ENCODE measurements at places on chromosomes 11 and 22.
A peak's percentile ranks its signal among the peaks of the same experiment; 100 is the strongest.

DNA sequence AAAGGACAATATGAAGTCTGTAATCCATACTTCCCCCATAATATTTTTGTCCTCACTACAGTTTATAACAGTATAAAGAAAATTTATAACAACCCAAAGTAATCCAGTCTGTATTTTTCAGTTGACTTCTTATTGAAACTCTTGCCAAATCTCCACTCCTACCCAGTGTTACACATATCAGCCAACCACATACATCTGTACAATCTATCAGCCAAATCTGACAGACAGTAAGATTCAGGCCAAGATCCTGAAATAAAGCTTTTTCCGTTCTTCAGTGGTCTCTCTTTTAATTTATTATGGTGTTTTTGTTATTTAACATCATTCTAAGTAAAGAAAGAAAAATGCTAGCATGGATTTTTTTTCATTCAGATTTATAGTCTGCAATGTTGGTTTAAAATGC lies 2370.9 kb upstream of the RAG2 start:
- no peak for DNase-seq

- DNase-seq, result no peak
Measured at GRCh38 chr11:5550440-5551095, 2.2 kb upstream of the OR52H1 start.

DNA sequence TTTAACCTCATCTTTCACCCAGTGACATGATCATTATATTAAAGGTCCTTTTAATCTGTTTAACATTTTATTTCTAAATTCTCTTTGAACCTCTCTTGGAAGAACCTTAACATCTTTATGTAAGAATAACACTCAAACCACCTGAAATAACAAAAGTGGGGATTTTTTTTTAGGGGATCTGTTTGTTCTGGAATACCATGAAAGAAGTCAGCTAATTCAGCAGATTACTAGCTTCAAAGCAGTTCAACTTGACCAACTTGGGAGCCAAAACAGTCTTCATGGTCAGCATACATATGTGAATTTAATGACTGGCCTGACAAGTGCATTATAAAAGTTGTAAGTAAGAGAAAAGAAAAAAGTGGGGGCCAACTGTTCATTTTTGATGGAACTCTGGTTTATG lies 52.3 kb downstream of the CCDC34 start:
- DNase-seq, result no peak

DNA sequence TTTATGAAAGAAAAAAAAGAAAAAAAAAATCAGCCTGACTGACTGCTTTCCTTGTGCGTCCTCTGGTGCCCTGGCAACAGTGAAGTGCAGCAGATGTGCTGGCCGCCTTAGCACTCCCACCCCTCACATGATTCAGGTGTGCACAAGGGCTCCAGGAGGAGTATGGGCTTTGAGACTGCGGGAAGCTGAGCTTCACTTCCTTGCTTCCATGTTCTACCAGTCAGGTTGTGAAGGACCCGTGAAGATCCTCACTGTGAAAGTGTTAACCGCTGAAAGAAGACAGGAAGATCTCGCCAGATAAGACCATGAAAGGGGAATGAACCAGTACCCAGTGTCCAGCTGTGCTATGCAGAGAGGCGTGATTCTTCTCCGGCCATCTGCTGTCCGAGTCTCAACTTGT lies 48.2 kb downstream of the HIRA start:
- no peak for DNase-seq

DNA sequence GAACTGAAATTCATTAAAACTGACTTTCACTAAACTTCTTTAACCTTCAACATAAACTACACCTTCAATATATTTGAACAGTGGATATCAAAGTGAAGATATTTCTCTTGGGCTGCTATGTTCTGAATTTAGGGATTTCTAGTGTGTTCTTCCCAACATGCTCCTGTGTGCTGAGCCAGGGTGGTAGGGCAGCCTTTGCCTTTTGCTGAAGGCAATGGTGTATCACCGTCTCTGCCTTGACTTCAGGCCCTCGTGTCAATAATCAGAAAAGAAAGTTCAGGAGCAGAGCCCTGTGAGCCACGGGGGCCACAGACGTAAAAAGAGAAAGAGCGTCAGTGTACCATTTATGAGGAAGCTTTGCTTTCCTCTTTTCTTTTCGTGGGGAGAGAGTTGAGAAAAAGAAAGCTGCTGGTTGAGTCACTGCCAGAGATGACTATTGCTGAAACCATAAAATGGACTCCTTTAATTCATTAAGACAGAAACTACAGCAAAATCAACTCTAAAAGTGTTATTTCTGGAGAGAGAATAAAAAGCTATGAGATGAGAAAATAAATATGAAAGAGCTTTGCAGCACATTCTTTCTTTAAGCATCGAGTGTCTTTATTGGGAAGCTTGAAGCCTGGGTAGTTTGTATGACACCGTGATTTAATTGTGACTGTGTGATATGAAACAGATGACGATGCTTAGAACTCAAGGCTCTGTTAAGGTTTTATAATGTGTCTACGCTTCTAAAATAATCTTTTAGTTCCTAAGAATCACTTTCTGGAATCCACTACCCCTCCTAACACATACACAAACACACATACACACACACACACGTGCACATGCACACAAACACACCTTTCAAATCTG lies 271.8 kb upstream of the MTNR1B start:
- DNase-seq, result no peak

GRCh38 chr22:18077087-18077638 lies 627 bp upstream of the PEX26 start:
- no peak for DNase-seq

GRCh38 chr11:2428322-2428795 lies 16.0 kb downstream of the TRPM5 start:
- DNase-seq, result peak; percentile 94

DNA sequence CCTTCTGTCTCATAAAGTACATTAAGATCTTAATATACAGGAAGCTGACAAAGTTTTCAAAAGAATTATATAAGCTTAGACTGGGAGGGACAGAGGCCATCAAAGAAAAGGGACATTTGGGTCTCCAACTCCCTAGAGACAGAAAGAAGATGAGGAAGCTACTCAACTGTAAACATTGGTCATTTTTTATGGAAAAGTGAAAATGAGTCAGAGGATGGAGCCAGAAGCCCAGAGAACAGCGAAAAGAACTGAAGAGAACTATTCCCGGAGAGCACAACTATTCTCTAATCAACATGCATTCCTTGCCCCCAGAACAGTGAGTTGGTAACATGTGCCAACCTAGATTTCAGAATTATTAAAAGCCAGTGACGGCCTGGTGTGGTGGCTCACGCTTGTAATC lies 779.3 kb downstream of the DLG2 start:
- DNase-seq, result no peak

GRCh38 chr22:49632199-49633009 lies 195.3 kb downstream of the BRD1 start:
- peak; percentile 31 for DNase-seq

DNA sequence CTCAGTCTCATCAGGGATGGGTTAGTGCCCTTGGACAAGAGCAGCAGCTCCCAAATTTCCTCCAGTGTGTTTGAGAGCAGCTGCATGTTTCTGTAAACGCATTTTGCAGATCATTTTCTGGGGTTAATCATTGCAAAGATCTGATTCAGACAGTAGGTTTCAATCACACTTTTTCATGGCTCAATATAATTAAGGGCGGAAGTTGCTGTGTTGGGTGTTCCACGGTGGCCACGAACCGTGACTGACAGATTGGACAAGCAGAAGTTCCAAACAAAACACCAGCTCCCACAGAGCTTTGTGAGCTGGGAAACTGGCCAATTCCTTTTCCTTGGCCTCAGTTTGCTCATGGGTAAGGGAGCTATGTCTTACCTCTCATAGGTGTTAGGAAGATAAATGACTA lies 8.4 kb upstream of the RASSF10 start:
- no peak for DNase-seq

- DNase-seq, result no peak
Measured at GRCh38 chr11:7576726-7577290, 63.0 kb downstream of the PPFIBP2 start.

DNA sequence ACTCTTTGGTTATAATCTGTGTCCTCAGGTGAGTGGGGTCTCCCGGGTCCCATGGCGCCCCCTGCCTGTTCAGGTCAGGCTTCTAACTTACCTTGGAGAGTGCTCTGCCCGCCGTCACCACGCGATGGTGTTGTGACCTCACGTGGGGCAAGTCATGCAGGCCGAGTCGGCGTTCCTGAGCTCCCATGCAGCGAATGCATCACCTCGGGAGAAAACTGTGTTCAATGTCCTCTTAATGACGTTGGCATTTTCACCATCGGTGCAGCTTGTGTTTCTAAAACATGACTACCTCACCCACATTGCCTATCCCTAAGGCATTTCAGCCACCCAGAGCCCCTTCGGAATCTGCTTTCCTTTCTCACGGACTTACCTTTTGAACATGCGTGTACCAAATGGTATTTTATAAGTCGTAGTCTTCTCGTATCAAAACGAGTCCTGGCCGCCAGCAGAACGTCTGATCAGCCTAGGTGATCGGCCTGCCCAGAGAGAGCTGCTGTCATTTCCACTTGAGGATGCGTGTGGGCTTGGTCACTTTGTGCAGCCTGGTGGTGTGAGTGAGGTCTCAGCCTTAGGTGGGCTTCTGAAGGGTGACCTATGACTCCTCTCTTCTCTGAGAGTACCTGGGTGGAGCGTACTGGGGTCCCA lies 64.8 kb downstream of the TBC1D22A start:
- peak; percentile 31 for DNase-seq

DNA sequence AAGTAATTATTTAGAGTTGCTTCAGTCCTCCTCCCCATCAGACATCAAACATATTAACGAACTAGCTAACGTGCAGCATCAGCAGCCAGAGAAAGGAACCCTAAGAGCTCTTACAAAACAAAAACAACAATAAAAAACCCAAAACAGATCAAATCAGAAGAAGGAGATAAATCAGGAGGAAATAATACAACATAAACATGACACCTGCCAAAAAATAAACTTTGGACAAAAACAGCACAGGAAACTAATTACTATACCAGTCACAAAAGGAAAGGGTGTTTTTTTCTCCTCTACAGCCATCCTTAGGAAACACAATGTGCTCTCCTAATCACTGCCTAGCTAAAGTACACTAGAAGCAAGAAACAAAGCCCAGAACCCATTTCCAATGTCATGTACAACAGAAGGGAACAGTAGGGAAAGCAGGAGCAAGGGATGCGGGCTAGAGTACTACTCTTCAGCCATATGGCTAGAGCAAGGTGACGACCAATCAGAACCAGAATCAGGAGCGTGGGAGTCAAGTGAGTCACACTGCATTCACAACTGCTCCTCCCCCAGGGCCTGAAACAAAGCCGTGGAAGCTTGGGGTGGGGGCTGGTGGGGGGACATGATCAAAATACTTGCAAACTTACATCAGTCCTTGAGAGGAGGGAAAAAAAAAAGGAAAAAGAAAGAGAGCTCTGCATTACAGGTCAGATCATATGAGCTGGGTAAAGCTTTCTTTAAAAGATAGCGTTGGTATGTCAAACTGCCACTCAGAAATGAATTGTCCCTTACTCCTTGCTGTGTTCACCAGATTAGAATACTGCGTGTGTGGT lies 60.4 kb downstream of the LARGE2 start:
- DNase-seq, result peak; percentile 61

DNA sequence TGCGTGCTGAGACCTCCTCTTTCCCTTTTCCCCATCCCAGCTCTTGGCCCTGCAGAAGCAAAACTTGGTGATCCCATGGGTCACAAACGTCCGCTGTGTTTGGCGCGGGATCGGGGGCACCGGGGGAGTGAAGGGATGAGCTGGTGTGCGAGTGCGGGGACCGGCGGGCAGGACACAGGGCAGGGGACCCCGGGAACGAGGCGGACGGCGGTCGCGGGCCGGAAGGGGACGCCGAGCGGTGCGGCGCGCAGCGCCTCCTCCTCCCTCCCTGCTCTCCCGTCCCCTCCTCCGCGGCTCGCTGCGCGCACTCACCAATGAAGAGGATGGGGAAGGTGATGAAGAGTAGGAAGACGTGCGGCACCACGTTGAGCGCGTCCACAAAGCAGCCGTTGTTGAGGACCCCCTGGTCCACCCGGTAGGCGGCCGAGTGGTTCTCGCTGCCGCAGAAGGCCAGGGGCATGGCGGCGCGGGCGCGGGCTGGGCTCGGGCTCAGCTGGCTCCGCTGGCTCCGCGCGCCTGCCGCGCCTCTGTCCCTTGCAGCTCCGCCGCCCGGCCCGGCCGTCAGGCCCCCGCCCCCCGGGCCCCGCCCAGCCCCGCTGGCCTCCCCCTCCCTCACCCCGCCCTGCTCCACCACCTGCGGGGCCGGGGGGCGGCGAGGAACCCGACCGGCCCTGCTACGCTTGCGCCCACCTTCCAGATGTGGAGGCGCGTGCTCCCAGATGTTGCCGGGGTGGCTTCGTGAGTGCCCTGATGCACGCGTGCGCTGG lies at the start of gene ABCC8:
Gene ABCC8 (minus strand): TSS at position 529 of the 767 bp plus-strand sequence. CDS start 69 bp downstream, at position 460.
- DNase-seq, result no peak

DNA sequence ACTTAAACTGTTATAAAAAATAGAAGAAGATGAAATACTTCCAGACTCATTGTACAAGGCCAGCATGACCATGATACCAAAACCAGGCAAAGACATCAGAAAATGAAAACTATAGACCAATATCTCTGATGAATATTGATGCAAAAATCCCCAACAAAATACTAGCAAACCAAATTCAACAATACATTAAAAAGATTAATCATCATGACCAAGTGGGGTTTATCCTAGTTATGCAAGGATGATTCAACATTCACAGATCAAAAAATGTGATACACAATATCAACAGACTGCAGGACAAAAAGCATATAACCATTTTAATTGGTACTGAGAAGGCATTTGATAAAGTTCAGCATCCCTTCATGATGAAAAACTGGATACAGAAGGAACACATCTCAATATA lies 824.5 kb upstream of the RAG2 start:
- no peak for DNase-seq

DNA sequence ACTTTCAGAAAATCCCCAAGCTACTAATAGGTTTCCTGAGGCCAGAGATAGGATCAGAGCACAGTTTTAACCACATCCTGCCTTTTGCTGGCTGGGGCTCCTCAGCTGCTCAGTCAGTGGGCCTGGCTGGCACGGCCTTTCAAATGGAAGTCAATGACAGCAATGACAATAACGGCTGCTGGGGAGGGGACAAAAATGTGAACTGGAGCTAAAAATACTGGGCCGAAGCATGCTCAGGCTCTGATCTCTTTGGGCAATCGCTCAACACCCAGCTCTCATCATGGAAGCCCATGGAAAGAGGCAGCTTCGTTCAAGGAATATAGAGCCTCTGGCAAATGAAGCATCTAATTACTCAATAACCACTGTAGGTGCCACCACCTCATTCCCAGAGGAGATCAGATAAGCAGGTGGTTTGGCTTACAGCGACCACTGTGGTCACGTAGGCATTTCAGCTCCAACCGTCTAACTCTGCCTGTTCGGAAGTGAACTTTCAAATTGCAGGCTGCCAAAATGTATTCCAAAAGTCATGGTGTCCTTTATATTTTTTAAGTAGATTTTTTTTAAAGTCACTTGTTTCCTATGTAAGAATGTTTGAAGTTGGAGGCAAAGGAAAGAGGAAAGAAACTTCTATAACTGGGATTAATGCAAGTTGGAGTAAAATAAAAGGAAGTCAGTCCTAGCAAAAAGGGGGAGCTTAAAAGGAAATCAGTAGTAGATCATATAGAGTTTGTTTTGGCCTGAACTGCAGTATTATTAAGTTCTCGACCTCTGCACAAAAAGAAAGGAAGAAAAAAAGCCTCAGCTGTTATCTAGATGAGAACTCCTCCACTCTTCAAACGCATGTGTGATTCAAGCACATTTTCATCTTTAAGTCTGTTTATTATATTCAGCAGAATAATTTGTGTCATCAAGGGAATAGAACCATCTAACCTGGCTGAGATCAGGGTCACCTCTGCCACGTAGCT lies 14.1 kb downstream of the WT1 start:
- no peak for DNase-seq

GRCh38 chr11:84140386-84141169 lies 854.4 kb upstream of the CCDC90B start:
- no peak for DNase-seq

- DNase-seq, result peak; percentile 27
Measured at GRCh38 chr11:106091480-106092123, 14.1 kb downstream of the AASDHPPT start.

- no peak for DNase-seq
Measured at GRCh38 chr11:93852242-93852641, 1.8 kb upstream of the VSTM5 start.

Measured in stimulated activated CD8-positive, alpha-beta memory T cell treated with anti-CD3 and anti-CD28 coated beads, Interleukin-4, amount 100 ng/mL, for 48 hours (primary cell).